ENCODE measurements at places on chromosomes 1 and 21.
A peak's percentile ranks its signal among the peaks of the same experiment; 100 is the strongest.

DNA sequence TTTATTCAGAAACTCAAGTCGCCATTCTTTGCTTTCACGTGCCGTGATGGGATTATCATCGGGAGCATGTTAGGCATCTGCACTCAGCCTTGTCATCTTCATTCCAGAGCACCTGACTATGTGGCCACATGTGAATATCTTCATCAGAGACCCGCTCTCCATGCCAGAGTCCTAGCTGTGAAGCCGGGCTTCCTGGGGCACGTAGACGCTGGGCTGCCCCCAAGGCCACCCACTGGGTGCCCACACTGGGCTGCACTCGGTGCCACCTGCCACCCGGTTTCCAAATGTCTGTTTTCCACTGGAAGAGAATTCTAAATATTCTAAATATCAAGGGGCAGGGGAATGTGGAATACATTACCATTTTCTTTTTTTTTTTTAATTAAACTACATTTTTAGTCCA lies 43.8 kb downstream of the SLC37A1 start:
- DNase-seq, result no peak

DNA sequence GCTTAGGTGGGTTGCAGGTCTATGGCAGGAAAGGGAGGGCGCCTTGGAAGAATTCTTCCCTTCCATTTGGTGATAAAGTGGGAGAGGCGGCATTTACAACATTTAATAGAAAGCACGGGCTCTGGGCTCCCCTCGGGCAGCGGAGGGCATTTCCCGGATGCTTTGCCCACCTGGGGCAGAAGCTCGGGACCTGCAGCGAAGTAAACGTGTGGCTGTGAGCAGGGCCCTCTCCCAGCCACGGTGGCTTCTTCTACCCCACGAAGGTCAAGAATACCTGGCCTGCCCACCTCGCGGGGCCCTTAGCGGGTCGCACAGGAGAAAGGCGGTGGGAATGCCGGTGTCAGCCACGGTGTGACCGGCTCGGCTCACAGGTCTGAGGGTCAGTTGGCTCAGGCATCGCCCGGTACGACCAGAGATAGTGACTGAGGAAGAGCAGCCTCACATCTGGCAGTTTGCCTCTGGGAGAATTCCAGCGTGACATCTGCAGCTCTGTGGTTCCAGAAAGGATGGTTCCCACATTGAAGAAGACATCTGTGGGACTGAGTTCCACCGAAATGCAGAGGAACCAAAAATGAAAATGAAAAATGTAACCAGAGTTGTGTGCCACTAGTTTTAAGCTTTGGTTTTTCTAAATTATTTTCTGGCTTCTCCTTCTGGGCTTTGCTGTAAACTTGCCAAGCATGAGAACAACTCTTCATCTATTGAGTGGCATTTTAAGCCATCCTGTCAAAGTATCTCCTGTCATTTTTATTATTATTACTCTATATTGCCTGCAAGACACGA lies 720 bp upstream of the F3 start:
- DNase-seq, result peak; percentile 6

GRCh38 chr1:203673550-203674411 lies 47.1 kb downstream of the ATP2B4 start:
- no peak for DNase-seq

DNA sequence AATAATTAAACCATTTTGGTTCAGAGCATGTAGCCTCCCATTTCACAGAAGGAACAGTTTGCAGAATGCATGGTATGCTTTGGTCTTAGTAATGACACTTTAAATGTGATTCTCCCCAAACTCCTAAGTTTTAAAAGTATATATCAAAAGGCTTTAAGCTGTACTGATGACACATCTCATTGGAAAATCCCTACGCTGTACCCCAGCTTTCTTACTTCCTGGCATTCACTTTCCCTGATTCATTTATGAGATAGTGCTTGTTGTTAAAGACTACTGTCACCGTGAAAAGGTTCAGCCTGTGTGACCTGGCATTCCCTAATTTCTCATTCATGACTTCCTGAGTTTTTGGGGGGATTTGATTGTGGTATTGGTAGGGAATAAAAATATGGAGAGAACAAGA lies 53.4 kb downstream of the MPZL1 start:
- no peak for DNase-seq

DNA sequence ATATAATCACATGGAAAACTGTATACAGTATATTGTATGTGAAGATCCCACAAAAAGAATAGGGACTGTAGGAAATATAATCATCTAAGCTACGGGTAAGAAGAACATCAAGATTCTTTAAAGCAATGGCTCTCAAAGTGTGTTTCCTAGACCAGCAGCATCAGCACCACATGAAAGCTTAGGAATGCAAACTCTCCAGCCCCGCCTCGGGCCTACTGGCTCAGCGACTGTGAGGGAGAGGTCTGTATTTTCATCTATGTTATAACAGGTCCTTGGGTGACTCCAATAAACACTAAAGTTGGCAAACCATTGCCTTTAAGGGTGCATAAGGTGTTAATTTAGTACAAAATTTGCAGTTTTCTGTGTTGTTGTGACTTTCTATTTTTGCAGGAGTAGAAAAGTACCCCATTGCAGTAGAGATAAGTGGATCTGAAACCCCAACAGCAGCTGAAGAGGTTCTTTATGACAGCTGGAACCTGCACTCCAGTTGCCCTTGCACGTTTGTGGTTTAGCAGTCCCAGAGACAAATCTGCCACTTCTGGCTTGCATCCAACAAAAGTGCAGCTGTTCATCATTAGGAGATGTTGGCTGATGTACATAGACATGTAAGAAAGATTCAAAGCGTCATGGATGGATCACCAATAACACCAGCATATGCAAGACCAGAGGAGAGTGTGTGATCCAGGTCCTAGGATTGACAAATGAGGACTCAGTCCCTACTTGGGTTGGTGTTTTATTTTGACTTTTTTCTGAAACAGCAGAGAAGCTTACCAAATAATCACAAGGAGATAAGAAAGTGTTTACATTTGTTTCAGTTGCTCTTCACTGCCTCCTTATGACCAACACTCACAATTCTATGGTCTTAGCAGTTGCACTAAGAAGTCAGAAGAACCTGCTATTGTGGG lies 15.9 kb upstream of the IFNAR1 start:
- peak; percentile 99 for DNase-seq

GRCh38 chr1:14740016-14740415 lies 141.5 kb downstream of the KAZN start:
- no peak for DNase-seq

DNA sequence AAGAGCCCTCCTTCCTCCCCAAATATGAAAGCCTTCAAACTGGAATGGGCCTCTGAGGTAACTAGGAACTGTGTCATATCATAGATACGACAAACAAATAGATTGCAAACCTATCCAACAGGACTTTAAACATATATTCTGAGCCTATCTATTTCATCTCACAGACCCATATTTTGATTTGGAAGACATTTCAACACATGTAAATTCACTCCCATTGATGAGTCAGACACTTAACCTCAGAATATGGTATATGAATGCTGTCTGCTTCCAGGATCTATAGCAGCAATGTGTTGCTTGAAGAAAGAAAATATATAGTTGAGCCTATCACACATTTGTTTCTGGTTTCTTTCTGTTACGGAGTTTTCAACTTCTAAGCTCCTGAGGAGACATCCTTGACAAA lies 221.9 kb upstream of the SAMSN1 start:
- no peak for DNase-seq

- DNase-seq, result no peak
Observed at GRCh38 chr1:166165661-166166328, 1.0 kb downstream of the FAM78B start.

- DNase-seq, result peak; percentile 48
Observed at GRCh38 chr1:76425201-76426145, 350.9 kb downstream of the ST6GALNAC3 start.

Measured in MM.1S (cell line).